ENCODE measurements at places on chromosomes 1 and 21.

GRCh38 chr1:238955934-238956333 is 430.4 kb upstream of the CHRM3 start:
- no peak for DNase-seq

- DNase-seq = no peak
These were observed 17.1 kb upstream of the OBSCN start for GRCh38 chr1:228190778-228191177.

- DNase-seq = no peak
These were observed 92.9 kb downstream of the TRIM11 start for GRCh38 chr1:228313536-228314277.

DNA sequence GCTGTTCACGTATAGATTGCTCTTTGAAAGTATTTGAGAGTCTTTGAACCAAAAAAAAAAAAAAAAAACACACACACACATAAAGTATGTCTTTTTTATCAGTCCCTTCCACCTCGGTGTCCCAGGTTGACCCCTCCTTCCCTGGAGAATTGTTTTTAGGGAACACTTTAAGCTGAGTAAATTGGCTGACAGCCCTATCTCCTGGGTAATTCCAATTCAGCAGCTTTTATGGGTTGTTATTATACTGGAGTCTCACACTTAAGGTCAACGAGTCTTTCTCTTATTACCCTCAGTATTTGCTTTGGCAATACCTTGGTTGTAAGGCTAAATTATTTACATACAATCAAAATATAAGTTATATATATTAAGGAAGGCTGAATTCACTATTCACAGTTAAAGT is 69.4 kb downstream of the SLC30A10 start:
- no peak for DNase-seq

DNA sequence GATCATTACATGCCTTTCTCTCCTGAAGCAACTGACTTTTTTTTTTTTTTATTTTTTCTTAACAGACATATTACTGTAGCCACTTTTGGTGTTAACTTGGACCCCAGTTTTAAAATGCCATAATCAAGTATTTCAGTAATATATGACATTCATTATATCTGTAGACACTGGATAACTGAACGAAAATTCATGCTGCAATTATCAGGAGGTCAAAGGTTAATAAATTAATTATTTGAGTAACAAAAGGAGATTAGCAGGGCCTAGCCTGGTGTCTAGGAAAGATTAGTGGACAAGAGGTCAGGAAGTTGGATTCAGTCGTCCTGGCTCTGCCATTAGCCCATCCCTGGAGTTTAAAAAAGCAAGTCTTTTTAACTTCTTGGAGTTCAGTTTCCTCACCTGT is 168.1 kb downstream of the TGFBR3 start:
- no peak for DNase-seq

- DNase-seq = no peak
These were observed 2.2 kb downstream of the CYB5R1 start for GRCh38 chr1:202964791-202965410.

- DNase-seq = no peak
These were observed 7.3 kb downstream of the KCNH1 start for GRCh38 chr1:211126622-211127021.

- DNase-seq = no peak
These were observed 45.2 kb downstream of the FAM163A start for GRCh38 chr1:179788259-179788658.

DNA sequence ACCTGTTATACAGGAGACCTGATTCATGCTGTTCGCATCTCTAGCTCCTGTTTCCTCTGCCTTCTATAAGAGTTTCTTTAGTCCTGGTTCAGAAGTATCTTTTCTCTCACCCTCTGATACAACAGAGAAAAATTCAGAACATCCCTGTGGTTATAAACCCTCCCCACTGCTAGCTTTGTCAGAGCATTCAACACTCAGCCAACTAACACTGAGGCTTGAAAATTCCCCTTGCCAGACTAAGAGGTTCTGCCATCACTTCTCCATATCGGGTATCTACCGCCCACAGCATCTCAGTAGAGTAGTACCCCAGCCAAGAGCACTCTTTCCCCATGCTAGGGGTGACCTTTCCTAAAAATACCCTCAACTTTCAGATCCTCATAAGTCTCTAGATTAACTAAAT is 19.6 kb upstream of the PIK3R3 start:
- peak; percentile 32 for DNase-seq

- DNase-seq = peak; percentile 88
These were observed 9.2 kb upstream of the GALE start for GRCh38 chr1:23809751-23810171.

GRCh38 chr1:246254854-246255253 is 252.2 kb downstream of the SMYD3 start:
- no peak for DNase-seq

GRCh38 chr1:22204989-22205913 is 62.4 kb upstream of the WNT4 start:
- DNase-seq = no peak
